ELF-1 (cell line): ENCODE measurements at places on chromosomes 13 and 19.

- peak; percentile 39 for DNase-seq
Observed at GRCh38 chr13:40116008-40116407, 460.5 kb downstream of the COG6 start.

DNA sequence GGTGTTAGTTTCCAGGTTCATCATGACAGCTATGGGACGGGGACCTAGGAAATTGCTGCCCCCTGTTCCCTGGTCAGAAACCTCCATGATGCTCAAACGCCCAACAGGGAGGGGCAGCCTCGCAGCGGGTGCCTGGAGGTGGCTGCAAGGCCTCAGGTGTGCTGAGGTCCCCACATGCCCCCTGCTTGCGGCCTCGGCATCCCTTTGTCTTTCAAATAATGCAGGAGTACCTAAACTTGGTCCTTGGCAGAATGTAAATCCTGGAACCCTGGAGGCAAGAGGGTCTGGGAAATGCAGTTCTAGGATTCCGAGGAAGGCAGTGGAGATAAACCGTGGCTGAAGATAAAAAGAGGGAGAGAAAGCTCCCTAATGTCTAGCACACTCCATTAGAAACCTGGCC, 52.4 kb downstream of the SKA3 start:
- DNase-seq: peak; percentile 78

DNA sequence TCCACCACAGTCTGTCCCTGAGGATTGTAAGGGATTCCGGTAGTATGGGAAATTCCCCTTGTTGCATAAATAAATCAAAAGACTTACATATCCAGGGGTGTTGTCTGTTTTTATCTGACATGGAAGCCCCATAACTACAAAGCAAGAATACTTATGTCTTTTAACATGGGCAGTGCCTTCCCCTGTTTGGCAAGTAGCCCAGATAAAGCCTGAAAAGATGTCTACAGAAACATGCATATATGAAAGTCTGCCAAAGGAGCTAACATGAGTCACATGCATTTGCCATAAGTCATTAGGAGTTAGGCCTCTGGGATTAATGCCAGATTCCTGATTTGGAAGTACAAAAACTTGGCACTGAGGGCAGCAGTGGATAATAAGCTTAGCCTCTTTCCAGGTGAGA, 62.1 kb downstream of the ZNF737 start:
- DNase-seq: no peak

DNA sequence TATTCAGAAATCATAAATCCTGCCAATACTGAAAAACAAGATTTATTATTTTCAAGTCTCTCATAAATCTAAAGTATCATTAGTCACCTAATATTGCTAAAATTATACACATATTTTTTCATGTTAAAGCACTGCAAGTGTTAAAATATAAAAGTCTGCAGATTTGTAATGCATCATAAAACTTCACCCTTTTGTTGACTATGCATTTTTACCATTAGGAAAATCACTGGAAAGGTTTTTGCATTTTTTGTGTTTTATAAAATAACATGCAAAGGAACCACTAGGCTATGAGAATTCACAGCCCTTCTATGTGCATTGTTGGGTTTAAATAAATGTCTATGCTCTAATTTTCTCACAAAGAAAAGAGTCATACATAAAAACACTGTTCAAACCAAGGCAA, 407.3 kb downstream of the DACH1 start:
- DNase-seq: no peak

DNA sequence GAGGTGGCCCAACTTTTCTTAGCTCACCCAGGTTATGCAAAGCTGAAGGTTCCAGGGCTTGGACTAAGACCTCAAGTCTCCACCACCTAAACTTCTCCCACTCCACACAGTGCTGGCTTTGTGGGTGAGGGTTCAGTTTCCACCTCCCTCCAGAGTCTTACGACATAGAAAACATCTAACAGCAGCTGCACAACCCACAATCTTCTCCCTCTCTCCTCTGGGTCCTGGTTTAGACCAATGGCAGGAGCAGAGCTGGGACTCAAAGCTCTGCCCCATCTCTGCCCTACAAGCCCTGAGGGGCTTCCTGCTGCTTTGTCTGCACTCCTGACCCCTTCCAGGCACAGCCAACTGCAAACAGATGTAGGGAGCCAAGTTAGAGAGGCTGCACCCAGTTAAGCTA, 16.0 kb downstream of the IRGC start:
- no peak for DNase-seq

DNA sequence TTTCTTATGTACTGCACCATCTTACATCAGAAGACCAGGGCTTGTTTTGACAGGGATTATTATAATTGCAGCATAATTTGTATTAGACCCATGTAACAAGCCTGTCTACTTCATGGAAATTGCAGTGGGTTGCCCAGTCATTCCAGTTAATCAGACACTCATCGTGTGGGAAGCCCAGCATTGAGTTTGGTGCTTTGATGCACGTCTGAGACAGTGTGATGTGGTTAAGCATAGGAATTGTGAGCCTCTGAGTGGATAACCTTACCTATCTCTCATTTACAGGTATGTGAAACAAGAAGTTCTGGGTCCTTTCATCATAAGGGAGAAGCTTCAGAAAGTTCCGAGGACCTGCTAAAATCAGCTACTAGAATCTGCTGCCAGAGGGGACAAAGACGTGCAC, 12.8 kb downstream of the RGCC start:
- DNase-seq: no peak

- no peak for DNase-seq
Observed at GRCh38 chr13:61215116-61215515, 200.5 kb downstream of the PCDH20 start.

DNA sequence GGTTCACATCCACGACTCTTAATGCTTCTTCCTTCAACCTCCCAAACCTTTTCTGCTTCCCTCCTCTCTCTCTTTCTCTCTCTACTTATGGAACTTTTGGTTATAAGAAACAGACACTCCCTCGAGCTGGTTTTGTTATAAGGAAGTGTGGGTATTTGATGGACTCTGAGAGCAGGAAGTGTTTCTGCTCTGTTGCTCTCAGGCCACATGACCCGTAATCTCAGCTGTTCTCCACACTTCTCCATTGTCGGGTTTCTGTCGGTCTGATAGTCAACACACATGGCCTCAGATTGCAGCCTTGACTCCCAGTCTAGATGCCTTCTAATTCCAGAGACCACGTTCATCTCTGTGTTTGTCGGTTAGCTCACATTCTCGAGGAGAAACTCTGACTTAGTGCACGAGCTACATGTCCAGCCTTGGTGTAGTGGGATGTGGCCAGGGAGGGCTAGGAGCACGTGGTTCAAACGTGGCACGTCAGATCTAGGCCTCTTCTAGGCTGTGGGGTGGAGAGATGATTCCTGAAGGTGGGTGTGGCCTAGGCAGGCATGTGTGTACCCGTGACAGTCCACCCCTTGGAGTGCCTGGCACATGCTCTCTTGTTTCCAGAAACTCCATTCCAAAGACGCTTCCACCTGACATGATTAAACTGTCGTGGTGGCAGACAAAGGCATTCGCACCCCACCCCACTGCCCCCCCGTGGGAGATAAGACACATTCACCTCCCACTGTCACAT, 26.3 kb downstream of the CNFN start:
- DNase-seq: no peak

GRCh38 chr13:27406178-27406939, 18.1 kb upstream of the GTF3A start:
- DNase-seq: no peak

GRCh38 chr19:19740755-19741154, 7.8 kb upstream of the ZNF14 start:
- no peak for DNase-seq

GRCh38 chr13:59211606-59212005, 952.1 kb downstream of the DIAPH3 start:
- no peak for DNase-seq

GRCh38 chr13:24539500-24540165, 27.1 kb upstream of the PARP4 start:
- DNase-seq: no peak

DNA sequence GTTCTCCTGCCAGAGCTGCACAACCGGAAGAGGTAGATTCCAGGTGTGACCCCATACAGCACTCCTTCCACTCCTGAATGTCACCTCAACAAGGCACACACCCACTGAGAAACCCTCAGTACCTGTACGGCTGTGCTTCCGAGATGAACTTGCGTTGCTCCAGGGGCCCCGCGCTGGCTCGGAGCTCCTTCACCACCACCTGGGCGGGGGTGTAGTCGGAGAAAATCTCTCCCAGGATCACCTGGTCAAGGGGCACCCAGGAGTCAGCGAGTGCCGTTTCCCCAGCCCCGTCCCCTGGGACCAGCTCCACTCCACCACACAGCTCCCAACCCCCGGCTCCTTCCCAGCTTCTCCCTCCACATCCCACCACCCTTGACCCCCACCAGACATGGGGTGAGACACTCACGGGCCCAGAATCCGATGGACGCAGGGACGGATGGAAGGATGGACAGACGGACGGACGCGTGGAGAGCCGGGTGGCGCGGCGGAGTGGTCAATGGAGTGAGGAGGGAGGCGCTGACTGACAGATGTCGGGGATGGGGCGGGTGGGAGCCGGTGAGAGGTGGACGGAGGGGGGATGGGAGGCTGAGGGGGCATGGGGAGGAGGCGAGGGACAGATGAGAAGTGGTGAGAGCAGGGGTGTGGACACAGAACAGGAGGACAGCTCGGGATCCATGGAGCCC, 2.8 kb downstream of the LMTK3 start:
- no peak for DNase-seq

GRCh38 chr19:13207237-13207845, 57.1 kb downstream of the IER2 start:
- no peak for DNase-seq

DNA sequence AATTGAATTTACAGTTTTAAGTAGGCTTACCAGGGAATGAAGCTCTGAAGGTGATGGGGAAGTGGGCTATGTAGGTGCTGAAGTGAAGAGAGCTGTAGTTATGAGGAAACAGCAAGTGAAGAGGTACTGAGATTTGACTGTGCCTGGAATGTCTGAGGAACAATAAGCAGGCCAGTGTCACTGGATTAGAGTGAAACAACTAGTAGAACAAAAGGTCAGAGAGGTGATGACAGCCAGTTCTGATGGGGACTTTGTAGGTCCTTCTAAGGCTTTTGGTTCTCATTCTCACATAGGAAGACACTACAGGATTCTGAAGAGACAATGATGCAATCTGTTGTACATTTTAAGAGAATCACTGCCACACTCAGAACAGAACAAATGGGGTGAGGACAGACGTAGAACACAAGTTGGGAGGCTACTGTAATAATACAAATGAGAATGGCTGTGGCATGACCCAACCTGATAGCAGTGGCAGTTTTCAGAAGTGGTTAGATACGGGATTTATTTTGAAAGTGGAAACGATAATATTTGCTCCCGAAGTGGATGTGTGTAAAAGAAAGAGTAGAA, 130.8 kb downstream of the MYCBP2 start:
- no peak for DNase-seq

DNA sequence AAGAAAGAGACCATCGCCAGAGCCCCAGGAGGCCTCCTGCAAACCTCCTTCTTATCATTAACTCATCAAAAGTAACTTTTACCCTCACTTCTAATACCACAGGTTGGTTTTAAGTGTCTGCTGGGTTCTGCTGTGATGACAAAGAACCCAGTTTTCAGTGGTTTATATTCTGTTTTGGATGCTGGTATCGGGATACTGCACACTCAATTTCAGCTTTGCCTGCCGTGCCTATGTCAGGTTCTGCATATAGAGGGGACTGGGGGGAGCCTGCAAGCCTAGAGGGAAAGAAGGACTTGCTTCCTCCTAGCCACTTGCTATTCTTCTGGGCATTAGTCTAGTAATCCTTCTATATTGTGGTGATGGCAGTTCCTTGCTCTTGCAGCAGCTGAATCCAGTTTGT, 242.4 kb downstream of the KCNRG start:
- DNase-seq: no peak

- no peak for DNase-seq
Observed at GRCh38 chr19:35607661-35608060, 4.9 kb upstream of the HAUS5 start.

DNA sequence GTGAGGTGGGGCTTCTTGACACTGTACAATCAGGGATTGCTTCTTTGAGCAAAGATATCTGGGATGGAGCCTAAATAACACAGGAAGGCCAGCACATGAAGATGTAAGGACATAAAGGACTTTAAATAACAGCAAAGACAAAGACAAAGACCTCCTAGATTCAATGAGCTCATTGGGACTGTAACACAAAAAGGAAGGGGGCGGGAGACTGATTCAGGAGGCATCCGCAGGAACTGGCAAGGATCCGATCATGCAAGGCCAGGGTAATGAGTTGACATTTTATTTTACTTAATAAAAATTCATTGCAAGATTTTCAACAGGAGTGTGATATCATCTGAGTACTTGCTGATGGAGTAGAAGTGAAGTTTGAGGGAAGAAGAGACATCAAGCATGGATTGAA, 121.5 kb downstream of the LHFPL6 start:
- DNase-seq: no peak

DNA sequence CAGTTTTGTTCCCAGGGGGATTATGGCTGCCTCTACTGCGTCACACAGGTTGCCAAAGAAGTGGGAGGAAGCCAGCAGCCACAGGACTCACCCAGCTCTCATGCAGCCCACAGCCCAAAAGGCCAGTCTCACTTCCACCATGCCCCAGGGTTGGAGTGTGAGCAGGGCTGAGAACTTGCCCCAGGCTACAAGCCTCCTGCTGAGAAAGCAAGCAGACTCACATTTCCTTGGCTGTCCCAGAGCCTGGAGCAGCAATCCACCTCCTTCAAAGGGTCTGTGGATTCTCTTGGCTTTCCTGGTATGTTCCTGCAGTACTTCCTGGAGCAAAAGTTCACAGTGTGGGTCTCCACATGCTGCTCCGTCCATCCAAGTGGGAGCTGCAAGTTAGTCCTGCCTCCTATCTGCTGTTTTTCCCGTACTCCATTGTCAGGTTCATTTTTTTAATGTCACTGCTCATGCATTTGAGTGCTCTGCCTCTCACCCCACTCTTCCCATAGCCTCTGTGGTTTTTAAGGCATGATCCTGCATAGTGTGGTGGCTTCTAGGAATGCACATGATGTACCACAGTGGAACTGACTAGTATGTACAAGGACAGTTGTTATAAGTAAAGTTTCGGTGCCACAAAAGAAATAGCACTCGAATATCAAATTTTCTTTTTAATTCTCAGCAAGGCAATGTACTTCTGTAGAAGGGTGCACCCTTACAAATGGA, 56.2 kb upstream of the ARHGEF7 start:
- DNase-seq: peak; percentile 69

- no peak for DNase-seq
Observed at GRCh38 chr19:41297628-41298347, 12.2 kb upstream of the CCDC97 start.

GRCh38 chr19:932648-933552, 7.1 kb downstream of the ARID3A start:
- DNase-seq: peak; percentile 98

- DNase-seq: no peak
Observed at GRCh38 chr19:8065875-8066261, 13.3 kb downstream of the CCL25 start.

GRCh38 chr13:55302568-55302967, 1838.2 kb upstream of the PRR20A start:
- DNase-seq: no peak
